NCI-H446 treated with DMSO at 0.1 percent for 48 hours (cell line): ENCODE measurements at places on chromosomes 16 and 17.

- DNase-seq, result no peak
These were observed at the start of gene TEKT1 for GRCh38 chr17:6831661-6832263. Gene TEKT1 (minus strand): TSS chr17:6831729. CDS start chr17:6830376, 1,353 bp downstream.

- DNase-seq, result no peak
These were observed 9.5 kb downstream of the AIPL1 start for GRCh38 chr17:6425407-6425806.

GRCh38 chr17:38657824-38658740, 16.7 kb downstream of the EPOP start:
- DNase-seq, result no peak

DNA sequence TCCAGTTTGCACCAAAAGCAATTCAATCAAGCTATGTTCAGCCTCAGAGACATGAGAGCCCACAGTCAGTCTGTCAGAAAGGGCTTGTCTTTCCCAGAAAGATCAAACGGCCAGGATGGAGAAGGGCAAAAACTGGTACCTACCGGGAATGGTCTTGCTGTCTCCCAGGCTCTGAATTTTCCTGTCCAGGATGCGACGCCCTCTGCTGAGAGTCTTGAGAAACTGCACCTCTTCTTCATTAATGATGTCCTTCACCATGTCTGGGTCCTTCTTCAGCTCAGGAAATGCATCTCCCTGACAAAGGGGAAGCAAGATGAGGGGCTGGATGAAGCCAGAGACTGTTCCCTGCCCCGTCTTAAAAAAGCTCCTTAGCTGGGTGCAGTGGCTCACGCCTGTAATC, 15.8 kb upstream of the EXOSC6 start:
- DNase-seq, result no peak

GRCh38 chr17:64459284-64459747, 10.4 kb downstream of the MILR1 start:
- DNase-seq, result no peak

GRCh38 chr17:66654106-66654740, 180.7 kb upstream of the CACNG5 start:
- DNase-seq, result no peak

DNA sequence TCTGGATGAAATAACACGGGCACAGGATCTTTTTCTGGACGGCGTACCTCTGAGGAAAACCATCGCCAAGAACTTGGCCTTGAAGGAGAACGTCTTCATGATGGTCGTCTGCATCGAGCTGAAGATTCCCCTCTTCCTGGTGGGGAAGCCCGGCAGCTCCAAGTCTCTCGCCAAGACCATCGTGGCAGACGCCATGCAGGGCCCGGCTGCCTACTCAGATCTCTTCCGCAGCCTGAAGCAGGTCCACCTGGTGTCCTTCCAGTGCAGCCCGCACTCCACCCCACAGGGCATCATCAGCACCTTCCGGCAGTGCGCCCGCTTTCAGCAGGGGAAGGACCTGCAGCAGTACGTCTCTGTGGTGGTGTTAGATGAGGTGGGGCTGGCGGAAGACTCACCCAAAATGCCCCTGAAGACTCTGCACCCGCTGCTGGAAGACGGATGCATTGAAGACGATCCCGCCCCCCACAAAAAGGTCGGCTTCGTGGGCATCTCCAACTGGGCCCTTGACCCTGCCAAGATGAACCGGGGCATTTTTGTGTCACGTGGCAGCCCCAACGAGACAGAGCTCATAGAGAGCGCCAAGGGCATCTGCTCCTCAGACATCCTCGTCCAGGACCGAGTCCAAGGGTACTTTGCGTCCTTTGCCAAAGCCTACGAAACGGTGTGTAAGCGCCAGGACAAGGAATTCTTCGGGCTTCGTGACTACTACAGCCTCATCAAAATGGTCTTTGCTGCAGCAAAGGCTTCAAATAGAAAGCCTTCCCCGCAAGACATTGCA, 68.3 kb upstream of the ENDOV start:
- DNase-seq, result no peak

GRCh38 chr16:78353640-78354275, 254.3 kb downstream of the WWOX start:
- no peak for DNase-seq

DNA sequence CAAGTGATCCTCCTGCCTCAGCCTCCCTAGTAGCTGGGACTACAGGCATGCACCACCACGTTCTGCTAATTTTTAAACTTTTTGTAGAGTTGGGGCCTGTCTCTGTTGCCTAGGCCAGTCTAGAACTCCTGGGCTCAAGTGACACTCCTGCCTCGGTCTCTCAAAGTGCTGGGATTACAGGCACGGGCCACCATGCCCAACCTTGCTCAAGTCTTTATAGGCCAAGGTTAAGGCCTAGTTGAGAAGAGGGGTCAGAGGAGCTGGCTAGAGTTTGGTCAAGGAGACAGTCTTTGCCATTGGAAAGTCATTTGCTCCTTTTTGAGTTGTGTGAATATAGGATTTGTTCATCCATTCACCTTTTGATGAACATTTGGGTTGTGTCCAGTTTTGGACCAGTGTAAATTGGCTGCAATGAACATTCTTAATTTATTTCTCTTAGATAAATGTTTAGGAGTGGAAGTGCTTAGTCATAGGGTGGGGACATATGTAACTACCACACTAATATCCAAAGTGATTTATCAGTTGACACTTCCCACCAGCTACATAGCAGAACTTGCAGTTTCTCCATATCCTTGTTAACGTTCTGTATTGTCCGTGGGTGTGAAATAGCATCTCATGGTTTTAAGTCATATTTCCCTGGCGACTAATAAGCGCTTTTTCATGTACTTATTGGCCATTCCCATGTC, 30.7 kb upstream of the ARHGAP17 start:
- DNase-seq, result no peak

GRCh38 chr17:47732399-47733046, 513 bp upstream of the TBX21 start:
- DNase-seq, result no peak

GRCh38 chr16:22225060-22225459, 19.0 kb downstream of the EEF2K start:
- no peak for DNase-seq

GRCh38 chr17:38900978-38901656, 24.3 kb upstream of the LASP1NB start:
- DNase-seq, result no peak

DNA sequence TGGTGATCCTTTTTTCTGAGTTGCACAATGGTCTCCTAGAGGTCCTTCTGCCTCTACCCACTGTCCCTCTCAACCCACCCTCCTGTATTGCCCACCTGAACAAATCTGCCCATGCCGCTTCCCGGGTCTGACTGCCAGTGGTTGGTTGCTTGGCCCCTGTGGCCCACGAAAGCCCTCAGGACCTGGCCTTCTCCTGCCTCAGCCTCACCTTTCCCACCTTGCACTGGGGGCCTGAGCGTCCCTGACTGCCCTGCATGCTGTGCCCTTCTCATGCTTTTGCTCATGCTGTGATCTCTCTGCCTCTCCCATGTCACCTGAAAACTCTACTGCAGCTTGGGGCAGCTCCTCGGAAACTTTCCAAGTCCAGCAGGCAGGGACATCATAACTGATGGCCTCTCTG, 13.8 kb upstream of the KDM6B start:
- DNase-seq, result no peak

GRCh38 chr16:14449790-14450480, 180.1 kb downstream of the PARN start:
- DNase-seq, result no peak
